ENCODE measurements at places on chromosomes 1 and 21.

GRCh38 chr1:157193702-157194391 lies 55.7 kb upstream of the ETV3 start:
- DNase-seq, result peak; percentile 59

DNA sequence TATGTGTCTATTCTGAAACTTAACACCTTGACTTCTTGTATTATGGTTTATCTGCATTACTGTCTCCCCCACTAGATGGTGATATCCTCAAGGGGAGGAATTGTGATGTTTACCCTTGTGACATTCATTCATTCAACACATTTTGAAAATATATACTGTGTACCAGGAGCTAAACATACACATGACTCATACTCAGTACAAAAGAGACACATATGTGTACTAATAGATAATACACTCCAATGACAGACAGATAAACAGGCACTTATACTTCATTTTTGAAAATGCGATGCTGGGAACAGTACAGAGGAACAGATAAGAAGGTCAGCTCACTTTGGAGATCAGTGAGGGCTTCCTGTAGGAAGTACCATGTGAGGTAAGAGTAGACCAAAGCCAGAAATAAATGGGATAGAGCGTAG lies 8.9 kb upstream of the RAB3GAP2 start:
- DNase-seq, result peak; percentile 10

- DNase-seq, result no peak
Measured at GRCh38 chr1:221823149-221823548, 81.3 kb upstream of the DUSP10 start.

- DNase-seq, result no peak
Measured at GRCh38 chr1:165383599-165384405, 27.3 kb upstream of the LMX1A start.

DNA sequence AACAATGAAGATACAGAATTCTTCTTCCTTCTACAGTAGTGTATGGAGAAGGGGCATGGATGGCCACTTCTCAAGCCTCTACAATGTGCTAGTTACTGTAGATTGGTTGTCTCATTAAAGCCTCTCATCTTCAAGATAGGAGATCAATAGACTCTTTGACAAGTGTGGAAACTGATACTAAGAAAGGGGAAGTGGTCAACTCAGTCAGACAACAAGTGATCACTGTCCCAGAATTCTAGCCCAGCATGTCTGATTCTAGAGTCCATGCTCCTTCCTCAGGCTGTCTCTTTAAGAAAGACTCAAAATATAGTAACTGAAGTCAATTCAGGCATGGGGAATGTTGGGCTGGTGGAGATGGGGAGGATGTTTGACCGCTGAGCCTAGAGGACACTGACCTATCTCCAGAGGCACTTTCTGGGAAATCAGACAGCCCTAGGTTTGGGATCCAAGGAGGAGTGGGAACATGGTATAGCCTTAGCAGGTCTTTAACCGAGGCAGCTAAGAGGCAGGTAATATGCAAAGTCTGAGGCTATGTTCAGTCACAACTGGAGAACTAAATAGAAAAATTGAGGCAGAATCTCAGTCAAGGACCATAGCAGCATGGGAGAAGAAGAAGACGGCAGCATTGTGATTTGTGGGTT lies 39.3 kb upstream of the EYA3 start:
- peak; percentile 87 for DNase-seq
